ENCODE measurements at places on chromosomes 12 and 14.

DNA sequence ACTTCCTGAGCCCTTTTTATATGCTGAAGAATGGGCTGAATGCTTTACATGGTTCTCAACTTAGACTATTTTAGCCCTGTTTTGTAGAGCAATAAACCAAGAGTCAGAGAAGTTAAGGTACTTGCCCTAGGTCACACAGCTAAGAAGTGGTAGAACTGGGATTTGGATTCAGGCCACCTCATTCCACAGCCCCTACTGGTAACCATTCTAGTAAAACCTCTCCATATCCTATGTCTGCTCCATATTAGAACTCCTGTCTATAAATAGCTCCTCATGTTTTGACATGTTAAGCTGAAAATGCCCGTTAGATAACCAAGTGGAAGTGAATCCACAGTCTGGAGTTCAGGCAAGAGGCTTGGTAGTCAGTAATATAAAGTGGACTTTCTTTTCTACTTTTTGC lies 111.6 kb downstream of the HECTD4 start:
- no peak for DNase-seq

GRCh38 chr14:102046337-102047278 lies 40.2 kb downstream of the HSP90AA1 start:
- peak; percentile 85 for DNase-seq

DNA sequence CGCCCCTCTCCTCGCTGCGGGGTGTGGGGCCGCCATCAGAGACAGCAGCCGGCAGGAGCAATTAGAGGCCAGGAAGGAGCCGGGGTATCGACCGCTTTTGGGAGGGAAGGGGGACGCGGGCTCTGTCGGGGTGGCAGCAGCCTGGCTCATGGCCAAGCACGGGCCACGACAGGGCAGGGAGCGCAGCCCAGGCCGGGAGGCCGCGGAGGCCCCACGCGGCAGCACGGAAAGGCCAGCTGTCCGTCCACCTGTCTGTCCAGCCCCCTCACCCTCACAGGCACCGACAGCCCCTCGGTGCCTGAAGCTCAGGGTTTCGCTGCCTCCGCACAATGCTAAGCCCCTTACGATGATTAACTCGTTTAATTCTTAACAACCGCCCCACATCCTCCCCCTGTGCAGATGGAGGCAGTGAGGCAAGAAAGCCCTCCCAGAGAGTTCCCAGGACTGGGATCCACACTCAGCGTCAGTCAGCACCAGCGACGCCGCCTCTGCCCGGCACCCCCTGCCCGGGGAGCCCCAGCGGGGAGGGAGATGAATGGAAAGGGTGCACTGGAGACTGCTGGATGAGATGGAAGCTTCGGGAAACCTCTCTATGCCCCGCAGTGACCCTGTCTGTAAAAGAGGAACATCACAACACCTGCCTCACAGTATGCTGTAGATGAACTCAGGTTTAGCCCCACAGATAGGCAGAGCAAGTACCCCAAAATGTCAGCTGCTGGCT lies 23.7 kb downstream of the NCOR2 start:
- DNase-seq, result peak; percentile 72

DNA sequence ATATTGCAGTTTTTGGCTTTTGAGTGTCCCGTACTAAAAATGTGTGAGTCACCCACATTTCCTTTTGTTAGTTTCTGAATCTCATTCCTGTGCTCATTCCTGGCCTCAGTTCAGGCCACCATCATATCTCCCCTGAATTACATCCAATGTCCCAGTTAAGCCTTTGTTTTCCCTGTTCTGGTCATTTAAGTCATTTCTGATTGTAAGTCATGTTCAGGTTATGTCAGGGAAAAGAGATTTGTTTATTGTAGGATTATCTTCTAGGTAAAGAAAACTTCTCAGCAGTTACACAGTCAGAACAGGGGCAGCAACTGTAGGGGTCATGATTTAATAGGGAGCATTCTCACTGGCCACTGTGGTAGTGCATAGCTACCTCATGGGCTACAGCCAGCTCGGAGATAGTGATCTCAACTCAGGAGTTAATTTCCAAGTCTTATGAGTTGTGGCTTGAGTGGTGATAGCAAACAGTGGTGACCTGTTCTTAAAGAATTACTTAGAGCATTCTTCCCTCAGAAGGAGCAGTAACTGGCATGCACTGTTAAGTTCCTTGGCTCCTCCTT lies 6.7 kb downstream of the DDX47 start:
- DNase-seq, result peak; percentile 96

DNA sequence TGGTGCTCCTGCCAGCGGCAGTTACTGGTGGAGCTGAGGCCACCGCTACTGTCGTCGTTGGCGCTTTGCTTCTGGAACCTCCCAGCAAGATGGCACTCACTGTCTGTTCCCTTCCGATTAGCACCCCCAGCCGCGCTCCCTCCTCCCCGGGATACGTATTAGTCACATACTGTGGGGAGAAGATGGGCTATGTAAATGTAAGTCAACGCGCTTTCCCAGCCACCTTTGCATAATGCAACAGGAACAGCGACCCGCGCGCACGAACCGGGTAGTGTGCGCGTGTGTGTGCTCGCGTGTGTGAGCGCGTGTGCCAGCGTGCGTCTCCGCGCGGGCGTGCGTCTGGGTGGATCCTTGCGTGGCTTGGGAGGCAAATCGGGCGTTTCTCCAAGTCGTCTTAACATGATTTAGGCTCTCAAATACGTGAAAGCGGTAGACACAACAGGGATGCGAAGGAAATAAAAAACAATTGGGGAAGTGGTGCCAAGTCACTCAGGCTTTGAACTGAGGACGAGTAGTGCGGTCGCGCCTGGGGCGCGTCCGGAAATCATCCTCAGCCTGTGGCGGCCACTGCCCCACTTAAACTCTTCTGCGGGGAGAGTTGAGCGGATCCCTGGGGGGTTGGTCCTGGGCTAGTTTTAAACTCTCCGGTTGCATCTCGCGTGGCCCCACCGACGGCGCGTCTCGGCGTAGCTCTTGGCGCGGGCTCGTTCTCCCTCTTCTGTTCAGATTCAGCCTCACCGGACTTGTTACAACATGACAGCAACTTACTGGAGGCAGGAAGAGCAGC lies 1.8 kb downstream of the FLRT2 start:
- DNase-seq, result peak; percentile 79

DNA sequence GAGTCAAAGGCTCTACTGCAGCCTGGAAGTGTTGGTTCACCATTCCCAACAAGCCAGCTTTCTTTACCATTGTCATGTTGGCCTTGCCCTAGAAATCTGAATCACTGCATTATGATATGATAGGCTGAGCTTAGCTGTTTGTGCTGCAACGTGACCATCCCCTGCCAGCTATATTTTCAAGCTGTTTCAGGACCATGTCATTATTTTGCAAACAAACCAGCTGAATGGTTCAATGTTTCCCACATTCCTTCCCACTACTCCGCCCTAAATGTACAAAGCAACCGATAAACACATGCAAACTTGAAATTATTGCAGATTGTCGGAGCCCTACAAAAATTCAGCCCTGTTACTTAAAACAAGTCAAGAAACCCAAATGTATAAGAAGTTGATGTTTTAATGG lies 136.1 kb downstream of the KICS2 start:
- DNase-seq, result no peak

GRCh38 chr12:51247523-51248206 lies 9.0 kb downstream of the DAZAP2 start:
- no peak for DNase-seq

- DNase-seq, result no peak
Observed at GRCh38 chr12:123621101-123621500, 12.4 kb downstream of the EIF2B1 start.

GRCh38 chr12:3727877-3728632 lies 24.9 kb downstream of the CRACR2A start:
- DNase-seq, result peak; percentile 16

- DNase-seq, result peak; percentile 37
Observed at GRCh38 chr14:100303179-100303578, 3.1 kb downstream of the SLC25A29 start.

DNA sequence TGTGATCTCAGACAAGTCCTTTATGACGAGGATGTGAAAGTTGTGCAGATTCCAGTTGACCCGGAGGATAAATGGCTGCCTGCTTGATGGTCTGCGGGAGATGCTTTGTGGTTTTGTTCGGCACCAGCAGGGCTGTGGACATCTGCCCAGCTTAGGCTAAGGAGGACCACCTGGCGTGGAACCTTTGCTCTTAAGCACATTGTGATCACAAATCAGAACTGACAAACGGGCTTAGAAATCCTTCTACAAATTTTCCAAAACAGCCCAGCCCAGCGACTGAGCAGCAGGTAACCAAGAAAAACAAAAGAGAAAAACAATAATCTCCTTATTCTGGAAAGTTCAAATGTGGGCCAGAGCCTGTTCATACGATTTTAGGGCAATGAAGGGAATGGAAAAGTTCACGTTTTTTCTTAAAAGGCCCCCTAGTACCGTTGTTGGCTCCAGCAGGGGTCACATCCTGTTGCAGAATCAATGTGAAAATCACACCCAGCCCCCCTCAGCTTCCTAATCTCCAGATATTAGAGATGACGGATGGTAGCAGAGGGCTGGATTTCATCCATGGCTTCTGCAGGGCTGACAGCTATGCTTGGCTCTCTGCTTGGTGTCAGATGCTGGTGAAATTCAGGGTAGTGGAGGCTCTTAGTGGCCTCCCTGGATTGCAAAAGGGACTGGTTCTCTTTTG lies 81.1 kb upstream of the RFLNA start:
- peak; percentile 50 for DNase-seq
